ENCODE measurements at places on chromosomes 11 and 22.

DNA sequence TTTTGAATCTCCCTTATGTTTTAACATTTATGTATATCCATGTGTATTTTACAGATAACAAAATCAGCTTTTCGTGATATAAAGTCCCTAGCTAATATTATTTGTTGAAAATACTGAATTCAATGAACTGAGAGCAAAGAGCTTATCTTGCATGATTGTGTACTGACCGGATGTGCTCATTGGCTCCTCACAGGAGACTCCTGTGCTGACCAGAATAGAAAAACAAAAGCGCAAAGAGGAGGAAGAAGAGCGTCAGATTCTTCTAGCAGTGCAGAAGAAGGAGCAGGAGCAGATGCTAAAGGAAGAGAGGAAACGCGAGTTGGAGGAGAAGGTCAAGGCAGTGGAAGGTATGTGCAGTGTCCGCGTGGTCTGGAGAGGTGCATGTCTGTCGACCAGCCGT is 39.4 kb upstream of the SLC25A18 start:
- DNase-seq = no peak

DNA sequence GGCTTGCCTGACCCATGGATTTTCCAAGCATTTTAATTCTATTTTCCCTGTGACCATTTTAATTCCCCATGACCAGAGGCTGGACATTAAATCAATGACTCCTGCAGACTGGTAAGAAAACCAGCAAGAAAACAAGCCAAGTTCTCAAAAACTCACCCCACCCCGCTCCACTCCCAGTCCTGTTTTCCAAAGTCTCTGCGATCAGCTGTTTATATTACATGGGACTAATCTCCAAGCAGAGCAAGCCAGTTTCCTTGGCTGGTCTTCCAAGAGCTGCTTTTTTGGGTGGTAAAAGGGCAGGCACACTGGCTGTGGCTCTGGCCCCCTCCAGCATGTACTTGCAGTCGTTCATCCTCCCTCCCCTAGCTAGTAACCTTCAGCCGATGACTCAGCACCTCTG is 97.9 kb downstream of the RRAS2 start:
- DNase-seq = no peak

- DNase-seq = no peak
Measured at GRCh38 chr11:128717516-128717915, 23.6 kb downstream of the FLI1 start.

GRCh38 chr11:38305682-38306081 is 1707.6 kb upstream of the RAG2 start:
- DNase-seq = no peak

GRCh38 chr11:124874571-124875255 is 9.5 kb downstream of the ROBO3 start:
- DNase-seq = no peak

GRCh38 chr11:117604336-117604995 is 192.6 kb downstream of the DSCAML1 start:
- DNase-seq = no peak

- no peak for DNase-seq
Measured at GRCh38 chr22:36358533-36359469, 29.0 kb downstream of the MYH9 start.

DNA sequence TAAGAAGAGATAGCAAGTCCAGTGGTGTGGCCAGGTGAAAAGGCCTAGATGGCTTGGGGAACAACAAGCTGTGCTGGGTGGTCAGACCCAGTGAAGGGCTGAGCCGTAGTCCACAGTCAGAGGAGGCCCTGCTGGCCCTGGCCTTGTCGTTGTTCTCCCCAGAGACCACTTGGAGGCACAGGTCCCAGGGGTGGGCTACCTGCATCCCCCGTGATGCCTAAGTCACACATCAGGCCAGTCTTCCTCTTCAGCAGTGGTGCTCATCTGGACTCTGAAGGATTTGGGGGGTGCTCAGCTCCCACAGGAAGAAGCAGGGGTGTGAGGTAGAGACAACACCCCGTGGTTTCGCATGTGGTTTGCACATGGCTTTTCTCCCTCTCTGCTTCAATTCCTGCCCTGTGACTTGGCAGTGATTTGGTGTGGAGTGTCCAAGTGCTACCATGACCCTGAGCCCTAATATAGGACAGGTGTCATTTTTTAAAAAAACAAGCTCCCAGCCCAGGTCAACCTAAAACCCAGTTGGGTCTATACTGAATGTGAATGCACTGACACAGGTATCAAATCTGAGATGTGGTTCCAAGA is 51.0 kb downstream of the ALX4 start:
- DNase-seq = no peak

DNA sequence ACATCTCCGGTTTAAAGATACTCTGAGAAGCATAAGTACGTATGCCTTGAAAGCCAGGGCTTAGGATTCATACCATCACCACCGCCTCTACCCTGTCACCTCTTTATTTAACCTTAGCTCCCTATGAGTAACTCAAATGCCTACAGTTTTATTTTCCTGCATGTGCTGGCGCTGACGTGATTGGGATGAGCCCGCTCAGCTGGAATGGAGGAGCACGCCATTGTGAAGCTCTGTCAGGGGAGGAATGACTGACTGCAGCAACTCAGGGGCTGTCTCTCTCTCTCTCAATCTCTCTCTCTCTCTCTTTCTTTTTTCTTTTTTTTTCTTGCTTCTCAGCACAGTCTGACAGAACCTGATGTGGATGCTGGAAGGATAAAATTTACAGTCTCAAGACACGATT is 12.4 kb downstream of the CAVIN3 start:
- DNase-seq = no peak

- DNase-seq = no peak
Measured at GRCh38 chr22:44537467-44537866, 39.4 kb upstream of the RTL6 start.

DNA sequence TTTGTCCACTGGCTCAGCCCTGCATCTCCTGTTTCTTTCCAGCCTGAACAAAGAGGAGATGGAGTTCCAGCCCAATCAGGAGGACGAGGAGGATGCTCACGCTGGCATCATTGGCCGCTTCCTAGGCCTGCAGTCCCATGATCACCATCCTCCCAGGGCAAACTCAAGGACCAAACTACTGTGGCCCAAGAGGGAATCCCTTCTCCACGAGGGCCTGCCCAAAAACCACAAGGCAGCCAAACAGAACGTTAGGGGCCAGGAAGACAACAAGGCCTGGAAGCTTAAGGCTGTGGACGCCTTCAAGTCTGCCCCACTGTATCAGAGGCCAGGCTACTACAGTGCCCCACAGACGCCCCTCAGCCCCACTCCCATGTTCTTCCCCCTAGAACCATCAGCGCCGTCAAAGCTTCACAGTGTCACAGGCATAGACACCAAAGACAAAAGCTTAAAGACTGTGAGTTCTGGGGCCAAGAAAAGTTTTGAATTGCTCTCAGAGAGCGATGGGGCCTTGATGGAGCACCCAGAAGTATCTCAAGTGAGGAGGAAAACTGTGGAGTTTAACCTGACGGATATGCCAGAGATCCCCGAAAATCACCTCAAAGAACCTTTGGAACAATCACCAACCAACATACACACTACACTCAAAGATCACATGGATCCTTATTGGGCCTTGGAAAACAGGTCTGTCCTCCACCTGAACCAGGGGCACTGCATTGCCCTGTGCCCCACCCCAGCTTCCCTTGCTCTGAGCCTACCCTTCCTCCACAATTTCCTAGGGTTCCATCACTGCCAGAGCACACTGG is 5.0 kb downstream of the FTH1 start:
- DNase-seq = no peak

DNA sequence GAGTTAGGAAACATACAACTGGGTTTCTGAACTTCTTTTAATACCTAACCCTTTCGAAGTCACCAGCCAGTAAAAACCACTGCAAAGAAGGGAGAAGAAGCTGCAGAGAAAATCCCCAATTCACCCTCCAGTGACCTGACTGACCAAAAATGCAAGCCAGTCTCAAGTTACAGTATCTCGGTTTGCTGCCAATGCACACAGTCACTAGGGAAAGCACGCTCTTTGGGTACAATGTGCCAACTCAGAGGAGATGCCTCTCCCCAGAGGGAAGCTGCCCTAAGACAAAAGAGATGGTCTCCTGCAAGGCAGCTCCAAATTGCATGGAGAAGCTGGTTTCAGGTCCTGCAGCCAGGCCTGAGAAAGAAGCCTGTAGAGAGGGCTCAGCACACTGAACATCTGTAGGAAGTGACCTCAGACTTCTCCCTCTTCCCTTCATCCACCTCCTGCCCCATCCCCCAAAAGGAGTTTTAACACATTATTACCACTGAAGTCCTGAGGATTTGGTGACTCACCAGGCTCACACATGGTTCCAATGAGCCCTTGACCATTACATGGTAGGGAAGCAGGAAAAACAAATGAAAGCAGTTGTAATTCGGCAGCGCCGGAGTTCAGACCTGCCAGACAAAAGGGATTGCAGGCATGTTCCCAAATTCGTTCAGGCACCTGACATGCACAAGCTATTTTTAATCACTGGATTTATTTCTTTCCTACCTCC is 90.1 kb downstream of the ETS1 start:
- no peak for DNase-seq

- no peak for DNase-seq
Measured at GRCh38 chr11:47305734-47306483, 36.0 kb downstream of the MADD start.

DNA sequence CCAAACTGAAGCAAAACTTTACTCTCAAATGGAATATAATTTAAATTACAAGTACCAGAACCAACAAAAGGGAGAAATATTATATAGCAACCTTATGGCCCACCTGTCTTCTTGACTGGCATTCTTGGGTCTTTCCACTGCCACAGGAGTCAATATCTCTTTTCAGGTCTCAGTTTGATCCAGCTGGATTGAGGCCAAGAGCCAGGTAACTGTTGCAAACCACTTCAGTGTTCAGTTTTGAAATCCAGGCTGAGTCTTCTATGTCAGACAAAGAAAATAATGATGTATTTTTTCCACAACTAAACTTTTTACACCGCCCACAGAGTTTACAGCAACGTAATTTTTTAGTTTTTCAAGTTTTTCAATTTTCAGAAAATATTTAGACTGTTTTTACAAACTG is 648 bp downstream of the DLG2 start:
- DNase-seq = no peak

GRCh38 chr22:49201046-49201970 is 626.4 kb downstream of the BRD1 start:
- no peak for DNase-seq

DNA sequence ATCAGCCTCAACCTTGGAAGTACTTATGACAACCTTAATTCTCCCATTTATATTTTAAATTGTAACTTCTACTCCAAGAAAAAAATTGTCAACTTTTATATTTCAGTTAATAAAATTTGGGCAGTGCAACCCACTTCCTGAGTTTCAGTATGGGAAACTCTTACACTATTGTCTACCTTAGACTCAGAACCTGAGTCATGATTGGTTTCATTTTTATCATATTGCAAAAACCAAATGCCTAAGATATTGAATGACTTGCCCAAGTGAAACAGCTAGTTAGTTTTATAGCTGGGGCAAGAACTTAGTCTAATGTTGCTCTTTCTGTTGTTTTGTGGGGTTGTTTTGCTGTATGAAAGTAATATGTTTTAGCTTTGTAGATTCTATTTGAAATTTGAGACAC is 334.0 kb upstream of the ARHGAP42 start:
- no peak for DNase-seq

DNA sequence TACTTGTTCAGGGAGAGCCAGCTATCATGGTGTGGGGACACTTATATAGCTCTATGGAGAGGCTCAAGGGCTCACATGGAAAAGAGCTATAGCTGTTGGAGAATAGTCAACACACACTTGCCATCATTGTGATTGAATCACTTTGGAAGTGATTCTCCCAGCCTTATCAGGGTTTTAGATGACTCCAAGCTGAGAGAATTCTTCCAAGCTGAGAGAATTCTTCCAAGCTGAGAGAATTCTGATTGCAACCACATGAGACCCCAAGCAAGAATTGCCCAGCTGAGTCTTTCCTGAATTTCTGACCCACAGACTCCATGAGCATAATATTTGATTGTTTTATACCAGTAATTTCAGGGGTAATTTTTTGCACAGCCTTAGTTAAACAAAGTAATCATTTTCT is 1318.3 kb upstream of the RAG2 start:
- DNase-seq = no peak

- DNase-seq = no peak
Measured at GRCh38 chr11:20771026-20771425, 101.6 kb downstream of the NELL1 start.

GRCh38 chr11:20031155-20032001 is 128.9 kb downstream of the DBX1 start:
- no peak for DNase-seq

GRCh38 chr22:35685731-35686130 is 31.9 kb upstream of the APOL5 start:
- no peak for DNase-seq

GRCh38 chr22:50695421-50696250 is 23.0 kb downstream of the SHANK3 start:
- no peak for DNase-seq

GRCh38 chr11:76030286-76030685 is 176.0 kb downstream of the WNT11 start:
- DNase-seq = no peak

DNA sequence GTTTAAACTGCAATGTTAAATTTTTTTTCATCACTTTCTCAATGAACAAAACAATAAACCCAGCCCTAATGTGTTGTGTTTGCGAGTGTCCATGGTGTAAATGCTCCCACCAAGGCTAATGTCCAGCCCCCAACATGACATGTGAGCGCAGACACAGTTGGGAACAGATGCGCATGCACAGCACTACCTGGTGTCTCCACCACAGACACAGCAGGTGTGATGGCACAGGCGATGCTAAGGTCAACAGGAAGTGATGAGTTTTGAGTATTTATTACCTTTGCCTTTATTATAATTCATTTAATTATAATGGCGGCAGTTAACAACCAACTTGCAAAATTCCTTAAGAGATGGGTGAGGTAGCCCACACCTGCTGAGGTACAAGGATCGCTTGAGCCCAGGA is 42.9 kb downstream of the MICAL3 start:
- DNase-seq = no peak

DNA sequence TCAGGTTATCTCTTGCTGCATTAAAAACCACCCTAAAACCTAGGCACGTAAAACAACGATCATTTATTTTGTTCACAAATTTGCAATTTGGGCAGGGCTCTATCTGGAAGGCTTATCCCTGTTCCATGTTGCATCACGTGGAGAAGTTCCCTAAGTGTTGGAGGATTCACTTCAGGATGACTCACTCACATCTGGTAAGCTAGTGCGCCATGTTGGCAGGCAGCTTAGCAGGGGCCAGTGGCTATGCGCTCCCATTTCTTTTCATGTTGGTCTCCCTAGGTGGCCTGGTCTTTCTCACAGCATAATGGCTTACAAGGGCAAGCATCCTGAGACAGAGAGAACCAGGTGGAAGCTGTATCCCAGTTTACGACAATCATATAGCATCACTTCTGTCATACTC is 226.8 kb downstream of the BLID start:
- no peak for DNase-seq

DNA sequence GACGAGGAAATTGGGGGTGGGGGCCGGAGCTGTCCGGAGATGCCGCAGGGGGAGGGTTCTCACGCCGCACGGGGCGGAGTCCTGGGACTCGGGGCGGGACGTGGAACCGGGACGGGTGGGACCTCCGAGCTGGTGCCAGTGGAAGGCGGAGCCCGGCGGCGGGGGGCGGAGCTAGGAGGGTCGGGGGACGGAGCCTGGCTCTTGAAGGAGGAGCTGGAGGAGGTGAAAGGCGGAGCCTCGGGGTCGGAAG is 271 bp downstream of the FKBP2 start:
- DNase-seq = no peak

GRCh38 chr22:43501878-43502277 is 90.1 kb downstream of the MPPED1 start:
- no peak for DNase-seq

All from NCI-H187 treated with DMSO at 0.1 percent for 48 hours (cell line).